ENCODE measurements at places on chromosomes 16 and 17.

GRCh38 chr16:58307583-58308312 lies 12.9 kb upstream of the PRSS54 start:
- no peak for DNase-seq

- no peak for DNase-seq
Measured at GRCh38 chr16:88349903-88350900, 32.6 kb upstream of the ZNF469 start.

DNA sequence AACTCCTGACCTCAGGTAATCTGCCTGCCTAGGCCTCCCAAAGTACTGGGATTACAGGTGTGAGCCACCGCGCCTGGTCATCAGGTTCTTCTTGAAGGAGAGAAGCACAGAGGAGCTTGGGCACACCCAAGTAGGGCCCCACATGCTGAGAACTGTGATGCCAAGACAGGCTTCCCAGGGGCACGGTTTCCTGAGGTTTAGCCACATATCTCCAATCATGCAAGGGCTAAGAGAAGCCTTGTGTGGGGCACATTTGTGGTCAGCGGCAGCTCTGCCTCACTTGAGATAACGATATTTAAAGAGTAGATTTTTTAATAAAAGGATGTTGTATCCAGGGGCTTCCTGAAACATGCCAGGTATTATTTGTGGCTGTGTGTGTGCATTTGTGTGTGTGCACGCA lies 46.9 kb downstream of the CUEDC1 start:
- DNase-seq: no peak

DNA sequence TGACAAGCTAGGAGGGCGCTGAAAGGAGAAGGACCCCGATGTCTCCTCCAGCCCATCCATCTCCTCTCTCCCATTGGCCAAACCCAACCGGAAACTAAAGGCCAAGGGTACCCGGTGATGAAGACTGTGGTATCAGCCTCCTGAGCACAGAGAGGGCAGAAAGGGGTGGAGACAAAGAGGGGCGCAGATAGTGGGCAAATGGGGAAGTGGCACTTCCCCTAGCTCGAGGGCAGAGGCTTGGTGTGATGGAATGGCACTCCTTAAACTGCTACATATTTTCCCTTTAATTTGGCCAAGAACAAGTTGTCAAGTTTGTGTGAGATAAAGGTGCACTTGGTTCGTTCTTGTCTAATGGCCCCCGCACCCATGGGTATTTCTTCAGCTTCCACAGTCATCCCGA lies 27.8 kb downstream of the IL4R start:
- no peak for DNase-seq

DNA sequence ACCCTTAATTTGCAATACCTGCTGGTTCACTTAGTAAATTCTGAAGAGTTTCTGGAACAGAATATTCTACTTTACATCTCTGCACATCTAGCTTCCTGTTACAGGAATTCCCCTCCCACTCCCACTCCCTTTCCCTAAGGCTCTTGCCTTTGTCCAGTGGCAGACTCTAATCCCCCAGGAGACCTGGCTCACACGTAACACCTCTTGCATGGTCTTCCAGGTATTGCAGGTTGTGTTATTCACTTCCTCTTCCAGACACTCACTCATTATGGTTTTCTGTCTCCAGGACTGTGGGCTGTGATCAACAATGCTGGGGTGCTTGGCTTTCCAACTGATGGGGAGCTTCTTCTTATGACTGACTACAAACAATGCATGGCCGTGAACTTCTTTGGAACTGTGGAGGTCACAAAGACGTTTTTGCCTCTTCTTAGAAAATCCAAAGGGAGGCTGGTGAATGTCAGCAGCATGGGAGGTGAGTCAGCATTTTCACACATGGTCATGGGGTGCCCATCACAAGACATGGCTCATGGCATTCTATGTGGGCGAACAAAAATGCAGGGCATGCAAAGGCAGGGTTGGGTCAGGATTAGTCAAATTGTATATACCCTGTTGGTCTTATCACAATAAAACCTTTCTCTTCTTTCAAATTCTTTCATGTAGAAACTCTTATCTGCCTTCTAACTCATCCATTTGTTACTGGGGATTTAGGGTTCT lies 35.8 kb downstream of the HSD17B2 start:
- DNase-seq: no peak

DNA sequence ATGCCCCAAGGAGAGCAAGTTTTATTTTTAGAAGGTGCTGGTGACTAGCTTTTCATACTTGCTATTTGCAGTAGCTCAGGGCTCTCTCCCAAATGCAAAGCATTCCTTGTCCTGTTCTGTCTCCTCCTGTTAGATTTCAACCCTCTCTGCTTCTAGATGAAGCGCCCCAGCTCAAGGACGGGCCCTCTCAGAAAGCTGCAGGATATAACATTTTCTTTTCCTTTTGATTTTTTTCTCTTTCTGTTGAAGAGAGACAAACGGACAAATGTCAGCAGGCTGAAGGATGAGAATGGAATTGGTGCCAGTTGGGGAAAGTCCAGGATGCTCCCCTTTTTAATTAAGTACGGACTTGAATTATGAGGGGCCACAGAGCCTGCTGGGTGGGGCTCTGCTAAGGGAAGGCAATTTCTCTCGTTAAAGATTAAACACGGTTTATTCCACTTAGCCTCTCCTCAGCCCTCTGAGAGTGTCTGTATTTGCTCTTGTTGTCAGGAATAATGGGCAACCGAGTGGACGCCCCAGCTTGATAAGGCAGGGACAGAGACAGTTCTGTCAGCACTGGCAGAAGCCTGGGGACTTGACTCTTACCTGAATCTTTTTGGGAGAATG lies 6.2 kb upstream of the ETV4 start:
- no peak for DNase-seq
